ENCODE measurements at places on chromosomes 3 and 15.
A peak's percentile ranks its signal among the peaks of the same experiment; 100 is the strongest.

DNA sequence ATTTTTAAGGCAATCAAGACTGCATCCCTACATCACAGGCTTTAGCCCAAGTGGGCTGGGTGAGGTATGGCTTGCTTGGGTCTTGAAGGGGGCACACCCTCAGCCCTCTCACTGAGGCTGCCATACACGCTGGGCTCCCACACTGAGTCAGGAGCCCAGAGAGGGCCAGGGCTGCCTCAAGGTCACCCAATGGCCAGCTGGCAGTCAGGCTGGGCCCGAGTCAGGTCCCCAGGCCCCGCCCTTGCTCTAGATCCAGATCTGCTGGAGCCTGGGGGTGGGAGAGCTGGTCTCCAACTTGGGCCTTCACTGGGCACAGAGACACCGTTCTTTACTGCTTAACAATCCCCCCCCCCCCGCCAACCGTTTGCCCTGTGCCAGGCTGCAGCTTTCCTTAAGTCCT lies 88.1 kb downstream of the IQSEC1 start:
- DNase-seq: no peak

DNA sequence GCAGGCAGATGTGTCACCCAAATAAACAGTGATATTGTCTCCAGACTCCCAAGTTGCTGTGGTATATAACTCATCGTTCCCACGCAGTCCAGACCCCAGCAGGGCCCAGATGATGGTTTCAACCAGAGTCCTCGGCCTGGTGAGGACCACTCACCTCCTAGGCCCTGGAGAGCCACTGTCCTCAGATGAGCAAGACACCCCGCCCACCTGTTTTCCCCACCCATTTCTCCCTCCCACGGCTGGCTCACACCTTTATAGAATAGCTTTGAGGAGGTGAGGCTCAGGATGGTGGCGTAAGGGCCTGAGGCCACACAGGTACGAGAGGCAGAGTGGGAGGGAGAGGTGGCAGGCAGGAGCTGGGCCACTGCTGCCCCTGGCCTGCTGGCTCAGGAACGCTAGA lies 7.5 kb downstream of the MESP1 start:
- DNase-seq: no peak

GRCh38 chr15:45126535-45127158 lies 3.0 kb downstream of the DUOXA1 start:
- DNase-seq: no peak

DNA sequence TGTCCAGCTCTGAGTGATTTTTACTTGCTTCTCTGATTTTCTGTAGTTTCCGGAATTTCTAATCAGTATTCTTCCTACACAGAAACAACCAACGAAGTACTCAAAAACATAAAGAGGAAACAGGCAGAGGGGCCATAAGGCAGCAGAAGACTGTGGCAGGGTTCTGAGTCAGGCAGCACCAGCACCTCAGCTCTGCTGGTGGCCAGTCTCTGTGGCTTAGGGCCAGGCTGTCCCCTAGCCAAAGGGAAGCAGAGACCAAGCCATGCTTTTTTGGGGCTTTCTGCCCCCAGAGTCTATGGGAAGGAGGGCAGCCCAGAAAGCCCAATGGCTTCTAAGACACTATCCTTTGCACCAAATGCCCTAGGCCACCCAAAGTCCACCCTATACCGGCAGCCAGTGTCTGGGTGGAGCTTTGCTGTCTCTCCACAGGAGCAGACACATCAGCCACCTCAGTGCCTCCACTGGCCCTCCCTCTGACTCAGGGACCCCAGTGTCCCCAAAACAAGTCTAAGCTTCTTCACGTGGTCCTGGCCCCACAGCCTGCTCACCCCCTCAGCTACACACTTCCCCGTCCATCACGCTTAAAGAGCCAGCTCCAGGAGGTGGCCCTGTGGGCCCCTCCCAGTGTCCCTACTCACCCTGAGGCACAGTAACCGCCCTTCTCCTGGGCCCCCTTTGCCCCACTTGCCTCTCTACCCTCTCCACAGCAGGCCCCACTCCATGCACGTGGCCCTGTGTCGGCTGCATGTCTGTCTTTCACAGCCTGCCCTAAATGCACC lies 46.2 kb downstream of the CCDC12 start:
- DNase-seq: no peak

DNA sequence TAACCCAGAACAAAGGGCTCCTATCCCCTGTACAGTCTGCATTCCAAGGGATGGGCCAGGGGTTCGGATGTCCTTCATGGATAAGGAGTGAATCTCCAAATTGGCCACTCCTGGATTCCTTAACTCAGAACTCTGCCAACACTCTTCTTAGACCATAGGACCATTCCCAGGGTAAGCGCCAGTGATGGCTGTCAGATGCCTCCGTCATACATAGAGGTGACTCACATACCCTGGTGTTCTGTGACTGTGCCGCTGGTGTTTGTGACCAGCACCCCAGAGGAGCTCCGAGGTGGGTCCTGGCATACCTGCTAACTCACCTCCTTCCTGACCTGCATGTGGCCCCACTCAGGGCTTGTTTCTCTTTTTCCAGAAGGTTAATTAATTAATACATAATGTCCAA lies 134.7 kb downstream of the KLF13 start:
- DNase-seq: no peak

- no peak for DNase-seq
Observed at GRCh38 chr3:66380200-66380932, 120.5 kb downstream of the LRIG1 start.

GRCh38 chr3:194781617-194782016 lies 95.9 kb downstream of the FAM43A start:
- DNase-seq: no peak

- no peak for DNase-seq
Observed at GRCh38 chr3:74814181-74814580, 199.7 kb upstream of the CNTN3 start.

DNA sequence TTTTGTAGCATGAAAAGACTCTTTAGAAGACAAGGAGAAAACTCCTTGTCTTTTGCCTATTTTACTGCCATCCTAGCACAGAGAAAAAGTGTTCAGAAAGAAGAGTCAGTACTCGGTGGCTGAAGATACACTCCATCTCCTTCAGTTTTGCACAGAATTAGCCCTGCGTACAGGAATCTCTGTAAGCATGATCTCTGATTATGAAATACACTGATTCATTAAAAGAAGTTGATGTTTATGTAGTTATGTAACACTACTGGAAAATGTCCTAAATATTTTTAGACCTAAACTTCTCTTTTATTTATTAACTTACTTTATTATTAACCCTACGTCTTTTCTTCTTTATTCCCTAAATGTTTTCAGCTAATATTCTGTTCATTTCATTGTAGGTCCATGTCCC lies 138.4 kb downstream of the LEKR1 start:
- DNase-seq: no peak

- DNase-seq: peak; percentile 40
Observed at GRCh38 chr3:15405448-15406050, 21.8 kb downstream of the METTL6 start.

- no peak for DNase-seq
Observed at GRCh38 chr3:131658115-131658514, 155.3 kb upstream of the MRPL3 start.

DNA sequence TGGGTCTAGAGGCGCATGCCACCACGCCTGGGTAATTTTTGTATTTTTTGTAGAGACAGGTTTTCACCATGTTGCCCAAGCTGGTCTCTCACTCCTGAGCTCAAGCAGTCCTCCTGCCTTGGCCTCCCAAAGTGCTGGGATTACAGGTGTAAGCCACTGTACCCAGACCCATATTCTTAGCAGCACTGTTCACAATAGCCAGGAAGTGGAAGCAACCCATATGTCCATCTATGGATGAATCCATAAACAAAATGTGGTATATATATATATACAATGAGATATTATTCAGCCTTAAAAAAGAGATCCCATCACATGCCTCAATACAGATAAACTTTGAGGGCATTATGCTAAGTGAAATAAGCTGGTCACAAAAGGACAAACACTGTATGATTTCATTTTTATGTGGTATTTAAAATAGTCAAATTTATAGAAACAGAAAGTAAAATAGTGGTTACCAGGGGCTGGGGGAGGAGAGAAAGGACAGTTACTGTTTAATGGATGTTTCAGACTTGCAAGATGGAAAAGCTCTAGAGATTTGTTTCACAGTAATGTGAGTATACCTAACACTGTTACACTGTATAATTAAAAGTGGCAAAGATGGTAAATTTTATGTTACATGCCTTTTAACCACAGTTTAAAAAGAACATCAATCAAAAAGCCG lies 35.7 kb upstream of the GRAMD1C start:
- peak; percentile 17 for DNase-seq

- no peak for DNase-seq
Observed at GRCh38 chr3:63030666-63031065, 155.4 kb upstream of the CADPS start.

- DNase-seq: no peak
Observed at GRCh38 chr3:104396974-104397669, 969.6 kb upstream of the ALCAM start.

GRCh38 chr3:150407051-150407807 lies 869 bp upstream of the TSC22D2 start:
- no peak for DNase-seq

GRCh38 chr3:85342915-85343314 lies 384.1 kb downstream of the CADM2 start:
- no peak for DNase-seq
